ENCODE measurements at places on chromosomes 11 and 22.

DNA sequence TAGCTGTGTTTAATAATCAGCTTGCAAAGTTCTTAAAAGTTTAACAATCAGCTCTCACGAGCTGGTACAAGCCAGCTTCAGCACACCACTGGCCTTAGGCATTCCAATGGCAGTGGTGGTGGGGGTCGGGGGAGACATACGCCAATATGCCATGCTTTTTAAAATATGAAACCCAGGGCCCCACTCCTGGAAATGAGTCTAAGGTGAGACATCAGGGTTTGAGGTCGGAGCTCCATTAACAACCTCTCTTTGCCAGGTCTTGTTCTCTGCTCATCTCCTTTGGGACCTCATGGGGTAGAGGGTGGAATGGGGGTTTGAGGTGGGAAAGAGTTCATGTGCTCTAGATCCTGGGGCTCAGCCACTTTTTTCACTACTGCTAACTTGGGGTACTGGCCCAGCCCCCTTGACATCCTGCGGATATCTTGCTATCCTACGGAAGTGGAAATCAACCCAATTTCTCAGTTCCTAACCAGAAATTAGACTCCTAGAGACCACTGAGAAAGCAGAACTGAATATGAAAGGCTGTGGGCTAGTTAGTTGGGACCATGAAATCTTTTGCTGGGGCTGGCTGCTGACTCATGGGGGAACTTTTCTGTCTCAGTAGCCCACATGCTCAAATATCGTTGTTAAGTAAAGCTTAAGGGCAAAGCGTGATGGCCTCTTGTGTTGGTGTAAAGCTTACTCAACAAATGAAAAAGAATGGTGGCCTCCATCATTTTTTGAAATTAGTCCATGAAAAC is 90.1 kb downstream of the PDHX start:
- no peak for DNase-seq

DNA sequence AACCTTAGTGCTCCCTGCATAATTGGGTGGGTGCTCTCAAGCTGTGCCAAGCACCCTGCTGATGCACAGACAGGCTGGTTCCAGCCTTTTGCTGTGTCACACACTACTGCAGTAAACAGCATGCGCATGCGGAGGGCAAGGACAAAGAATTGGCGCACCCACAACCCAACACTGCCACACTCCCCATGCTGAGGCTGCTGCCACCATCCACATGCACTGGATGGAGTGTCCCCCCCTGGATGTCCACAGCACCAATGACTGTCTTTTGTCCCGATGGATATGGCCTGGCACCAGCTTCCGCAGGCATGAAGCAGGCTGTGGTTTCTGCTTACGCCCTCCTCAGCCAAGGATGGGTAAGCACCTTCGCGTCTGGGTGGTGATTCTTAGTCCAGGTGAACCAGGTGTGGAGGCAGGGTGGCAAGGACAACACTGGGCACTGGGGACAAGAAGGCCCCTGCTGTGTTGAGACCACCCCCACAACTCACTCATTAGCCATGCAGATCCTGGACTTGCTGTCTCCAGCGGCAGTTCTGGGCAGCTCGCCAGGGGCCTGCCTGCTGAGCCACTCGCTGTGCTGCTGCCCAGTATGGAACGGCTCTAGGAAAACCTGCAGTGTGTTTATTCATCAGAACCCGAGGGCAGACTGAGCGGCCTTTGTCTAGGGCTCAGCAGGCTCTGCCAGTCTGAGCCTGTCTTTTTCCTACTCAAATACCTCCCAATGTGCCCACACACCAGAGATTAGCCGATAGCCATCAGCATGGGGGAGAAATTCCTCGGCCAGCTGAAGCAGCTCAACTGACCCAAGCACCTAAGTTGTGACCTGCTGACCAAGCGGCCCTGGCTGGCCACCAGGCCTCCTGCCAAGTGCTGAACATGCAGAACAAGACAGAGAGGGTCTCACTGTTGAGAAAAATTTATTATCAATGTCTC is 8.2 kb upstream of the NAP1L4 start:
- DNase-seq: no peak

DNA sequence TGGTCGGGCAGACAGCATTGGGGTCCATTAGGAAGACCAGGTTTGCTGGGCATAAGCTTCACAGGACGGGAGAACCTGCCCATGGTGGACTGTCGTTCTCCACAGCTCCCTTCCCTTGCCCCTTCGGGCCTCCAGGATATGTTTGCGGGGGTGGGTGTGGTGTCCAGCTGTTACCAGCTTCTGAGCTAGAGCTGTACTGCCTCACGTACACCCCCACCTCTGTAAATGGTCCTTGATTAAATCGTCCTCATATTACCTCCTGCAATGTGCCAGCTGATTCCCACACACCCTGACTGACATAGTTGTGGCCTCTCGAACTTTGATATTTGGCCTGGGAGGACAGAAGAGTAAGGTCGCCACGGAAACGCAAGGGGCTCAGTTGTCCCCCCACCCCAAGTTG is 16.2 kb upstream of the BCR start:
- no peak for DNase-seq

GRCh38 chr11:79077702-79078330 is 363.0 kb downstream of the TENM4 start:
- no peak for DNase-seq

DNA sequence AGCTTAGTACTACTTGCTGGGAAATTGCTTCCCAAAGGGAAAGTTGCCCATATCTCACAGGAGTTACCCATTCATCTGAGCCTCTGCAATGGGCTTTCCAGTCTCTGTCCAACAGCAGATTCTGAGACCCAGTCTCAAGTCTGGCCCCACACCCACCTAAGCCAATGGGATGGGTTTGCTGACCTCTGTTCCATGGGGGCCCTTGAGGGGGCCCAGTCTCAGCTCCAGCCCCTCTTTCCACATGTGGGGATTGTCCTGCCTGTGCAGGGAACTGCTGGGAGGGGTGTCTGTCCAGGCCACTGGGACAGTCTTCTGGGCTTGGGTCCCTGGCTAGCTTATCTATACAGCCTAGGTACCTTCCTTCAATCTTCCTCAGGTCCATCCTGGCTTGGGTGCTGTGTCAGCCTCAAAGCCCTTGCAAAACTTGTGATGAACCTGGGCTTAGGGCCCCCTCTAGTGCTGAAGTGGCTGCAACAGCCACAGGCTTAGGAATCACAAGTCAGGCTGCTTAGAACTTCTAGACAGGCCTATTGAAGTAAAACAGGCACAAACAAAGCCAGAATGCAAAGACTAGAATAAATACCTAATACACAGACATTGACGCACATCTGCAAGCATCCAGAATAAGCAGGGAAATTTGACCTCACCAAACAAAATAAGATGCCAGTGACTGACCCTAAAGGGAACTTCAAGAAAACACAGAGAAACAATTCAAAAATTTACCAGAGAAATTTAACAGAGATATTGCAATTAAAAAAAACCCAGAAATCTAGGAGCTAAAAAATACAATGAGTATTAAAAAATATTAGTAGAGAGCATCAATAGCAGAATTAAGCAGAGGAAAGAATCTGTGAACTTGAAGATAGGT is 11.7 kb upstream of the PATL1 start:
- peak; percentile 3 for DNase-seq

DNA sequence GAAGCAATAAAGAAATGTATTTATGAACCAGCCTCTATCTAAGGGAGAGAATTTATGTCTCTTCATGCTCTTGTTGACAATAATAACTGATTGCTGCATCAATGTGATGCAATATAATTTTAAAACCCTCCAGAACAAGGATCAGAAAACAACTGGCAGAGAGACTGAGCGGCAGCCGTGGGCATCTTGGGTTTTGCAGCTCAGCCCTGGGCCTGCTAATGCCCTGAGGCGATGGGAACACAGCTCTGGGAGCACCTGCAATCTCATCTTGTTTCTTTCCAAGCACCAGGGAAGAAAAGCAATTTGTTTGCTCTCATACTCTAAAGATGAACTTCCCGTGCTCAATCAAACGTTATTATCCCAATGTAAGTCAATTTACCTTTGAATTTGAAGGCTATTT is 245.7 kb downstream of the ST3GAL4 start:
- no peak for DNase-seq

DNA sequence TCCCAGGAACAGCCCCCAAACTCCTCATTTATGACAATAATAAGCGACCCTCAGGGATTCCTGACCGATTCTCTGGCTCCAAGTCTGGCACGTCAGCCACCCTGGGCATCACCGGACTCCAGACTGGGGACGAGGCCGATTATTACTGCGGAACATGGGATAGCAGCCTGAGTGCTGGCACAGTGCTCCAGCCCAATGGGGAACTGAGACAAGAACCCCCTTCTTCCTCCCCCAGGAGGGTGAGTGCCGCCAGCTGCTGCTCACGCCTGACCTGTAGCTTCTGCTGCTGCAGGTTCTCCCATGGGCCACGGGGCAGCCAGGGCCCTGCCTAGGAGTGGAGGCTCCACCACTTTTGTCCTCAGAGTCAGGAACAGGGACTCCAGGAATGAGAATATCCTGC is 78.2 kb downstream of the VPREB1 start:
- DNase-seq: no peak

DNA sequence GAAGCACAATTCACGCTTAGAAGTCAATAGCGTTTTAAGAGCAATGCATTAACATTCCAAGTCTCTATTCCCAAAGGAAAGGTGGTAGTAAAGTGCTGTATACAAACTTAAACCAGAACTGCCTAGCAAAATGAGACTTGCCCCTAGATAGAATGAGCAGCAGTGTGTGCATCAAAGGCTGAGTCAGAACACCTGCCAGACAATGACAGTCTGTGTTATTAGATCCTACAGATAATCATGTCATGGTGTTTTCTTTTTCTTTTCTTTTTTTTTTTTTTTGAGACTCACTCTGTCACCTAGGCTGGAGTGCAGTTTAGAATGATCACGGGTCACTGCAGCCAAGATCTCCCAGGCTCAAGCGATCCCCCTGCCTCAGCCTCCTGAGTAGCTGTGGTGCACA is 1.6 kb downstream of the RTCB start:
- no peak for DNase-seq

- DNase-seq: no peak
Observed at GRCh38 chr11:57703341-57703740, 8.7 kb downstream of the MED19 start.

DNA sequence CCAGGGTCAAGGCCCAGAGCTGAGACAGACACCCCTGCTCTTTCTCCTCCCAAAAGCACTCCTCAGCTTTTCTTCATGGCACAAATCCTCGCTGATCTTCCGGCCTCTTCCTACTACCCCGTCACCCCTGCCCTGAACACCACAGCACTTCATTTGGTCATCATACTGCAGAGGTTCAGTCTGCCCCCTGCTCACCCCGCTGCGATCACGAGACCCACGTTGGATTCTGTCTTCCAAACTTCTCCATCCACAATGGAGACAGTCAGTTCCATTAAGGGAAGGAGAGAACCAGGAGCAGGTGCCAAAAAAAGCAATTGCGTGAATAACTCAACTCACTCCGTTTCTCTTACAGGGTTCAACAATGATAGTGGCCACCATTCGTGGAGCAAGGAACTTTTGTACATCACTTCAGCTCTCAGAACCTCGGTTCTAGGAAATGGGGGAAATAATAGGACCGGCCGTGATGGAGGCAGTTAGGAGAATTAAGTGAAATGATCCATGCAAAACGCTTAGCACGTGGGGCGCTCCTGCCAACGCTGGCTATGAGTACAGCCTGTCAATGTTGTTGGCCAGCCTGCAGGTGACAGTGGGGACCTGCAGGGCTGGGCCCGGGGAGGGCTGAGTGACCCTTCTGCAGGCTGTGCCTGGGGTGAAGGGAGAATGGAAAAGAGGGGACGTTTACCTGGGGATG is 45.9 kb downstream of the MN1 start:
- DNase-seq: no peak

DNA sequence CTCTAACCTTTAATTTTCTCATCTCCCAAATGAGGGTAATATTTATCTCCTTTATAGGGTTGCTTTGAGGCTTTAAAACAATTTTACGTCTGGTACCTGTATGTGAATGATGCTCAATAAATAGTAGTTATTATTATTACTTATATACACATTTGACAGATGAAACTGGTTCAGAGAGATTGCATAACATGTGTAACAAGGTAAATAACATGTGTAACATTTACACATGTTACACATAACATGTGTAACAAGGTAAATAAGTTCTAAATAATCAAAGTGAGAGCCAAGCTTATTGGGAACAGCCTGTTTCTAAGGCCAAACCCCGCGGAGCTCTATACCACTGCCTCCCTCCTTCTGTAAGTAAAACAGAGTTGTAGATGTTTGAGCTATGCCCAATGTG is 100.9 kb downstream of the MPPED2 start:
- DNase-seq: no peak

DNA sequence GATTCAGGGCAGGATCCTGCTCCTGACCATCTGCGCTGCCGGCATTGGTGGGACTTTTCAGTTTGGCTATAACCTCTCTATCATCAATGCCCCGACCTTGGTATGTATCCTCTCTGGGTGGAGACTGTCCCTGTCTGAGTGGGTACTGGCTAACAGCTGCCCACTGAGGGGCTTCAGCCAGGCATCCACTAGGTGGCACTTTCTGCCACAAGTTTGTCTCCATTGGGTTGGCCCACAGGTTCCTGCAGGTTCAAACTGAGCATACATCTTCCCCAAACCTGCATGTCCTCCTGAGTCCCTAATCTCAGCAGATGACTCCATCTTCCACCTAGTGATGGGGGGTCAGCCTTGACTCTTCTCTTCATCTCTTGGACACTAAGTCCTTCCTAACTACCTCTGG is 4.4 kb downstream of the SLC2A11 start:
- no peak for DNase-seq

- no peak for DNase-seq
Observed at GRCh38 chr11:65867284-65868071, 5.1 kb downstream of the EFEMP2 start.

DNA sequence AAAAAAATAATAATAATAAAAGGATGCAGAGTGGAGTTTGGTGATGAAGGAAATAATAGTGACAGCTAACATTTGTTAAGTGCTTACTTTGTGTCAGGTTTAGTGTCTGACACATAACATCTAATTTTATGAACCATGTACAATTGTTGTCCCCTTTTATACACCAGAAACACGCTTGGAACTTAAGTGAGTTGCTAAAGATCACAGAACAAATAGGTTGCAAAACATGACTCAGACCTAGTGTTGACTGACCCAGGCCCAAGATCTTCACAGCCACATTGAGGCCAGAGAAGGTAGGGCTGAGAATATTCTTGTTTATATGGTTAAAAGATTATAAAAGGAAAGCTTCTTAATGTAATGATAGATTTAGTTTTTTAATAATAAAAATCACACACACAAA is 25.6 kb upstream of the TMEM135 start:
- no peak for DNase-seq

- DNase-seq: no peak
Observed at GRCh38 chr11:48034926-48035871, 54.8 kb downstream of the PTPRJ start.

DNA sequence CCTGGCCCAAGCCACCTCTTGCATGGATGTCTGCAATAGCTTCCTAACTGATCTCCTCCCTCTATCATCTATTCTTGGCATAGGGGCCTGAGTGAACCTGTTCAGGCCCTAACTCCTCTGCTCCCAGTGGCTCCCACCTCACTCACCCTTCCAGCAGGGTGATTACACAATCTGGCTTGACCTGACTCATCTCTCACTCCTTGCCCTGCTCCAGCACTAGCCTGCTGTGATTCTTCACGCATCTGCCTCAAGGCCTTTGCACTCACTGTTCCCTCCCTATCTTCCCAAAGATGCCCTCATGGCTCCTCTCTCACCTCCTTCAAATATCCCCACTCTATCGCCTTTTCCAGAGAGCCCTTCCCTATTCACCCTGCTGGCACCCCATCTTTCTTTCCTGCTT is 10.5 kb downstream of the SCN4B start:
- no peak for DNase-seq
